IPS DF 6.9 (cell line): ENCODE measurements at places on chromosomes 6 and 20.

GRCh38 chr20:63094767-63095499 lies 88.2 kb upstream of the BHLHE23 start:
- DNase-seq, result no peak

- DNase-seq, result no peak
These were observed 8.4 kb downstream of the CAGE1 start for GRCh38 chr6:7381092-7381491.

DNA sequence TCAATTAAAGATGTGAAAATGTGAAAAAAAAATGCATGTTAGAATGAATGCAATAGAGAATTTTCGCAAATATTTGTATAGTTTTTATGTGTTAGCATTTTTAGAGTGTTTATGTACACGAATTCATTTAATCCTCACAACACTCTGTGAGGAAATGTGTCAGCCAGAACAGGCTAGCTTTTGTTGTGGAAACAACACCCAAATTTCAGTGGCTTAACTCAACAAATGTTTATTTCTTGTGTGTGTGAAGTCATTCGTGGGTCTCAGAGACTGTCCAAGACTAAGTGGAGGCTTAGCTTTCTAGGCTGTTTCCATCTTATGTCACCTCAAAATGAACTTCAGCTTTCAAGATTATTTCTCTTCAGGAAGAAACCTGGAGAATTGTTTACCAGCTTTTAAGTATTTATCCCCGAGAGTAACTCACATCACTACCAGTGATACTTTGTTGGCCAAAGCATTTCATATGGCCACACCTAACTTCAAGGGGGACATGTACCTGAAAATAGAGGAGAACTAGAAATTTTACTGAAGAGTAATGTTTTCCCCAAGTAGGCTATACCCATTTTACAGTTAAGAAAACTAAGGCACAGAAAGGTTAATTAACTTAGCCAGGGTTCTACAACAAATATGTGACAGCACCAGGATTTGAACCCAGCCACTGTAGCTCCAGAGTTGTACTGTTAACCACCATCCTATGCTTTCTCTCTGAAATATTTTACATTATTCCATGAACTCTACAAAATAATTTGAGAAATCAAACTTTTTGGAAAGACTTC lies 306.1 kb downstream of the QKI start:
- no peak for DNase-seq

DNA sequence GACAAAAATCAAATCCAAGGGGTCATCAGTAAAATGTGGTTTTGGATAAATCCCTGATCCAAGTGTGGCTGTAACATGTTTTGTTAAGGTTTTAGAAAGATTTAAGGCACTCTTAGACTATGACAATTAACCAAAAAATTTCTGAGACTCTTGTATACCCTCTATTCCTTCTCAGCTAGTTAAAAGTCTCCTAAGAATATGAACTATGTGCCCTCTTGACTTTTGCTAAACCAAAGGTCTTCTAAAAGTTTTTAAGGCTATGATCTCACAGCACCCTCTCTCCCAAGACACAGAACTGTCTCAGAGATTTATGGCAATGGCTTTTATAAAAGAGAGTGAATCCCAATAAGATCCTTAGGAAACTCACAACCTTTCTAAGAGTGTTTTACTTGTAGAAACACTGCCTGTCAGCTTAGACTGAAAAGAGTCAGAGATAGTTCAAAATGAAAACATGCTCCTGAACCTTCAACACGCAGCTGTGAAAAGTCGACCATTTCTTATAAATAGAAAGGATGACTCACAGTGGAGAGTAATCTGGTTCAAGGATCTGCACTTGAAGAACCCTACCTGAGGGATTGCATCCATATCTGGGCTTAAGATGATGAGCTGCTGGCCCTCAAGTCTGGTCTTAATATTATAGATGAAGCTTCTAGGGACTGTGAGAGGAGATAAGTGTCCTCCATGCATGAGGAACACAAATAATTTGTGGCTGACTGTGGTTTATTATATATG lies 388.4 kb upstream of the GJE1 start:
- DNase-seq, result no peak

DNA sequence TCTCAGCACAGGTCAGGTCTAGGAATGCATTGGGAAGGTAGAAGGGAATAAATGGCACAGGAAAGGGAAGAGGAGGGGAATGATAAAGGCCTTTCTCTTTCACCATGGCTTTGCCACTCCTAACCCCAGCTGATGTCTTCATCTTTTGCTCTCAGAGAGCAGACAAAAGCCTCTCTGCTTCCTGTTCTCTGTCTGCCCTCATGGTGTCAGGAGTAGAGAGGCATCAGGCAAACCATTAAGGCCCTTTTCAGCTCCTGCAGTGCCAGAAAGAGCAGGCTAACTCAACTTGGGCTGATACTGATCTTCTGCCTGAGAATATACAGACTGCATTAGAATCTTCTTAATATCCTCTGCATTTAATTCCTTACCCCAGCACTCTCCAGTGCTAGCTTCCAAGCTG lies 48.0 kb upstream of the STXBP5 start:
- no peak for DNase-seq

DNA sequence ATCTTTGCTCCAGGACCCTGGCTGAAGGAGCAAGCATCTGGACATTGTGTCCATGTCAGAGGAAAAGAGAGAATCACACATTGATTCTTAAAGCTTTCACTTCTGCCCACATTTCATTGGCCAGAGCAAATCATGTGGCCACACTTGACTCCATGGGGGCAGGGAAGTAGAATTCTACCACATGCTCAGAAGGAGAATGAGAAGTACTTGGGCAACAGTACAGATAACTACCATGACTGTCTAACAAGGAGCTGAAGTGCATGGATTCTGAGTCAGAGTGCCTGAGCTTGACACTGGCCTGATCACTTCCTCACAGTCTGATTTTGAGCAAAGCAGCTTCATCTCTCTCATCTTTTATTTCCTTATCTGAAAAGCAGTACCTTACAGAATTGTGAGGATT lies 38.6 kb downstream of the GHRH start:
- no peak for DNase-seq

DNA sequence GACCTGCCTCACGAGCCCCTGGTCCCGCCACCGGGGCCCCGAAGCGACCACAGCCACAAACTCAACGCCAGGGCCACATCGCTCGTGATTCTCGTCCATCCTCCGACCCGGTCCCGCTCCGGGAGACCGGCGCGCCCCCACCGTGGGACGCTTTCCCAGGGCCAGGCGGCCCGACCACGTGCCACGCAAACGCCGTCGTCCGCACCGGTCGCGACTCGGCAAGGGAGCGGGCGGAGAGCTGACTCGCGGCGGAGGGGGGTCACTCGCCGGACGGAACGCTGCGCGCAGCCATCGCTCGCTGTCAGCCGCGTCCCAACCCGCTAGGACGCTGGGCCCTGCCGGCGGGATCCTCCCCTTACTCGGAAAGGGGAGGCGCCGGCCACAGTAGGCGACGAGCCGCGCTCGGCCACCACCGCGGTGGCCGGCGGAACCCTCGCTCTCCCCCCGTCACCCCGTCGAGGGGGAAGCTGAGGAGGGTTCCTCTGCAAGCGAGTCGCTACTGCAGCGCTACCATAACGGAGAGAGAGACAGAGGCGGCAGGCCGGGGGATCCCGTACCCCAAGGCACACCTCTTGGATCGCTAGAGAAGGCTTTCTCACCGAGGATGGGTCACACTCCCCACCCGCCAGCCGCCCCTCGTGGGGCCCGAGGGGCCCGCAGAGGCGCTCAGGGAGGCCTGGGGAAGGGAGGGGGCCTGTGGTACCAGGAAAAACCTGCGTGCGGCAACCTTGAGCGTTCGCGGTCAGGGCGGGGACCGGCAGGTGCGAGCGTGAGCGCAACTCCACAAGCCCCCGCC lies 511.8 kb upstream of the ZNF337 start:
- DNase-seq, result no peak

DNA sequence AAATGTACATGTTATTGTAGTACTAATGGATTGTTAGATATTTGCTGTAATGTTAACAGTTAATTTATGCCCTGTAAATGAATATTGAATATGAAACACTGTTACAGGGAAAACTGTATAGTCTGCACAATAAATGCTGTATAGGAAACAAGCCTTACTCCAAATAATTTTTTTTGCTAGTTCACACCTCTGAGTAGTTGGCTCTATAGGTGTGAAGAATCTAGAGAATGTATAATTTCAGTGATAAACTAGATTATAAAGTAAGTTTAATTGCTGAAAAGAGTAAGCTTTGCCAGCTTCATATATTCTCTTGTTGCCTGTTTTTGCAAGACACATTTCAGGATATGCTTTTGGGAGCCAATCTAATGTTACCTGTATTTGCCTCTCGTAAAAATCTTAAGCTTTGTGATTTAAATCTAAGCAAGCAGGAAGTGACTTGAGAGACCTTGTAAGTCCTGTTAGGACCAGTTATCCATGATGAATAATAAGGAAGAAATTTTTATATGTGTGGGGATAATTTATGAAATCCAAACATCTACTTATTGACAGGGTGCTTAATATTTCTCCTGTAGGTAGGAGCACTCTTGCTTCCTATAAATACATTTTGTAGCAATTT lies 232.4 kb downstream of the ZFAND3 start:
- no peak for DNase-seq

DNA sequence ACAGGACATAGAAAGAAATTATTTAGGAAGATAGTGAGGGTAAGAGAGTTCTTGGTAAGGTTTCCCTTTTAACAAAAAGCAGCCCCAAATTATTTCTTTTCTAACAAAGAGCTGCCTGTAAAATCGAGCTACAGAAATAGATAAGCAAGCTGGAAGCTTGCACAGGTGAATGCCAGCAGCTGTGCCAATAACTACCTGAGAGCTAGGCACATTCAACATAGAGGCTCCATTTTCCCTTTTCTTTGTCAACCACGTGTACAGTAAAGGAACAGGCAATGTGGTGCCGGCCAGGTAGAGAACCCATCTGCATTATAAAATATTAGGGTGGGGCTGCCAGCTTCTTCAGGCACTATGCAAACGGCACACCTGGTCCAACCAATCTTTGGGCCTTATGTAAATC lies 341.6 kb upstream of the JAG1 start:
- no peak for DNase-seq

- no peak for DNase-seq
These were observed 186.9 kb downstream of the UTRN start for GRCh38 chr6:144471986-144472385.

- no peak for DNase-seq
These were observed 114.7 kb downstream of the GJA10 start for GRCh38 chr6:90008908-90009501.

GRCh38 chr6:51866867-51867266 lies 220.5 kb downstream of the PKHD1 start:
- DNase-seq, result no peak

DNA sequence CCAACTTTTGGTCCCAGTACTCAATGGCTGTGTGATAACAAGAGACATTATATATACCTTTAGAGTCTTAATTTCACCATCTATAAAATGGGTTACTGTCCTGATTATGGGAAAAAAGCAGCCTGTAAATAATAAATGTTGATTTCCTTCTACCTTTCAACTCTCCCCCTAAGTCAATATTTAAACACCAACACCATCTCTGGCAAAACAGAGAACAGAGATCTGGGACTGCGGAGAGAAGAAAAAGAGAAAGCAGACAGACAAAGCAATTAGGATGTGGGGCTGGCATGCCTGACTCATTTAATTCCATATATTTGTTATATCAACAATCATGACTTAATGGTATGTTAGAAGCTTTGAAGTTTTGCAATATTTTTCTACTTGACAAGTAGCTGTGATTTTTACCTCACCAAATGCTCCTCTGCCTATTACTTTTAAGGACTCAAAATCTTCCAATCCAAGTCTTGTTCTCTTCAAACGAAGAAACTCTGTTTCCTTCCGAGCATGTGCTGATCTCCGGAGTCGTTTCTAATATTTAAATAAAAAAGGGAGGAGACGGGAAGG lies 23.3 kb downstream of the STK38 start:
- no peak for DNase-seq

DNA sequence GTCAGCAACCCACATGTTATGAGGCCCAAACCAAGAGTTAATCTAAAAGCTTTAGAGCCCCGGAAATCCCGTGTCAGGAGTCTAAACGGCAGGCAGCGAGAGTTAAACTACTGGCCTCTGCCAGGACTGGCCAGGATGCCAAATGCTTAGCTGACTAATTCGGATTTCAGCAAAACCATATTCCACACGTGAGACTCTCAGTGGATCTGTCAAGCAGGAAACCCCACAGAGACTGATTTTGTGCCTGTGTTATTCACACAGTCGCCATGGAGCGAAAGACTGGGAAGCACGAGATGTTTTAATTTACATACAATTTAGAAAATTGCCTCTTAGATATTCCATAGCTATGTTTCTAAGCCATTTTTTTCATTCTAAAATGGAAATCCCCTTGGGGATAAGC lies 152.9 kb downstream of the RNASET2 start:
- no peak for DNase-seq

DNA sequence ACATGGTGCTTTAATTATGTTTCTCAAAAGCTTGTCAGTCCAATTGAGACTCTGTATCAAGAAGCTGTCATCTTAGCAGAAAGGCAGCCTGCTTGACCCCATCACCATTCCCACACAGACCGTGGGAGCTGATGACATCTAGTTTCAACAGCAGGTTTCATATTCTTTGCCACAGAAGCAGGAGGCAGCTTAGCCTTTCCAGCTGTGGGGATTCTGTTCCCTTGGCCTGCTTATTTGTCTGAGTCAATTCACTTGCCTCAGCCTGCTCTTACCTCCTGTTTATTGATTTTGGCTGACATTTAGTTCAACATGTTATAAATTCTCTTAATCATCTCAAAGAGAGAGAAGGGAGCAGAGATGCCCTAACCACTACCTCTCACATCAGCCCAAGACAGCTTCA lies 527.7 kb downstream of the ADGRB3 start:
- no peak for DNase-seq

GRCh38 chr6:113860181-113860955 lies 3.2 kb downstream of the MARCKS start:
- DNase-seq, result no peak

DNA sequence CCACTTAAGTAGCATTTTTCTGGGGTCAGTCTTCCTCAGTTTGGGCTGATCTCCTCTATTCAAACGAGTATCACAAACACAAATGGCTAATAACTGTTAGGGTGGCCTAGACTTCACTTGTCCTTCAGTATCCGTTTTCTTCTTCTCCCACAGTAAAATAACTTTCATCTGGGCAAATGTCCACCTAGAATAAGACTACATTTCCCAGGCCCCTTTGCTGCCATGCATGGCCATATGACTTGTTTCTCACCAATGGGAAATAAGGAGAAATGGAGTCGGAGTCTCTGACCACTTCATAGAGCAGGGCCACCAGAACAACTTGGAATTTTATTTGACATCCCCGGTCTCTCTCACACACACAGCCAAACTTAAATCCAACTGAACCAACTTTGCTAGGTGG lies 51.4 kb downstream of the SULF2 start:
- no peak for DNase-seq

DNA sequence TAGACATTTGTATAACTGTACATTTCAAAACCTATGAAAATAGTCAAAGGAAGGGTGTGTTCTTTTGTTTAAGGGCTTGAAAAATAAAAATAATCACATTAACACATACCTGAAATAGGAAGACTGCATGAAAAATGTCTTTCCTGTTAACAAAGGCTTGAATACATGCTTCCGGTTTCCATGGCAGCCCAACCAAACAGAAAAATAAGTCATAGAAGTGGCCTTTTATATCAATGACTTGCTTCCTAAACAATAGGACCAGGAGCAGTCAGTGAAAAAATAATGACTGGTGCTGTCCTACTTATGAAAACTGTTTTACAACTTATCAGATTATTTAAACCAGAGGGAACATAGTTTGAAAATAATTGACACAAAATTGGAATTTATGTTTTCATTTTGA lies 412.6 kb upstream of the PLCB4 start:
- DNase-seq, result no peak

GRCh38 chr20:59439243-59439642 lies 138.8 kb downstream of the EDN3 start:
- DNase-seq, result no peak

- no peak for DNase-seq
These were observed 62.5 kb downstream of the ERMARD start for GRCh38 chr6:169813969-169814368.

GRCh38 chr20:46111028-46111835 lies 6.9 kb upstream of the CD40 start:
- no peak for DNase-seq
